Effector memory CD4-positive, alpha-beta T cell (primary cell): ENCODE measurements at places on chromosomes 16 and 17.

GRCh38 chr16:13926464-13926863 lies 6.5 kb downstream of the ERCC4 start:
- no peaks in the 10 kb centered on the region for H3K4me1 ChIP-seq
- no peak overlapping the region for H3K27ac ChIP-seq
- H3K27me3 ChIP-seq: no peaks in the 10 kb centered on the region
- DNase-seq: no peak

- no peaks in the 10 kb centered on the region for H3K4me1 ChIP-seq
- no peaks in the 10 kb centered on the region for H3K27me3 ChIP-seq
- H3K27ac ChIP-seq: no peak overlapping the region
- DNase-seq: no peak
- H3K4me3 ChIP-seq: no peak overlapping the region
Measured at GRCh38 chr17:11813871-11814270, 183.4 kb downstream of the ZNF18 start.

DNA sequence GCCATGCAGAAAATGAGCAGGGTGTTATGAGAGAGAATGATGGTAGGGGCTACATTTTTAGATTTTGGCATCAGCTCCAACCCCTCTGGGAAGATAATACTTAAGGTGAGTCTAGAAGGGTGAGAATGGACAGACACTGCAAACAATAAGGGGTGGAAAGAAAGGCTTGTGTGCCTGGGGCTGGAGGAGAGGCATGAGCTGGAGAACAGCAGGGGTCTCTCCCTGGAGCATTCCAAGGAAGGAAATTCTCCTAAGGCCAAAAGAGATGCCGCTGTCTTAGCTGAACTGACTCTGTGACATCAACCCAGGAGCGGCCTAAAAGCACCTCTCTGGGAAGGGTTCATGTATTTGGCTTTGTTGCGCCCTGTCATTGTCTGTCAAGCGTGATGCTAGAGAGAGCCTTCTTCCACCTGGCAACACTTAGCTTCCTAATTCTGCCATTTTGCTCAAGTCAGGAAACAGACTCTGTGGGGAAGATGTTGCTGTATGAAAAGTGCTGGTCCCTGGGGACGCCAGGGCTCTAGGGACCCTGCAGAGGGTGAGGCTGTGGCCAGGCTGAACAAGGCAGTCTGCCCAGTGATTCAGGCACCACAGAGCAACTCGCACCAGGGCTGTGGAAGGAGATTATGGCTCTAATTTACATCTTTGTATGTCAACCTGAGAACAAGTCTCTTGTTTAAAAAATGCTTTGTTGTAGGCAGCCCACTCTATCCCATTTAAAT lies 225.7 kb downstream of the CBLN1 start:
- H3K27me3 ChIP-seq: no peaks in the 10 kb centered on the region
- no peak overlapping the region for H3K27ac ChIP-seq
- no peaks in the 10 kb centered on the region for H3K36me3 ChIP-seq
- no peak overlapping the region for H3K4me3 ChIP-seq
- no peaks in the 10 kb centered on the region for H3K4me1 ChIP-seq

DNA sequence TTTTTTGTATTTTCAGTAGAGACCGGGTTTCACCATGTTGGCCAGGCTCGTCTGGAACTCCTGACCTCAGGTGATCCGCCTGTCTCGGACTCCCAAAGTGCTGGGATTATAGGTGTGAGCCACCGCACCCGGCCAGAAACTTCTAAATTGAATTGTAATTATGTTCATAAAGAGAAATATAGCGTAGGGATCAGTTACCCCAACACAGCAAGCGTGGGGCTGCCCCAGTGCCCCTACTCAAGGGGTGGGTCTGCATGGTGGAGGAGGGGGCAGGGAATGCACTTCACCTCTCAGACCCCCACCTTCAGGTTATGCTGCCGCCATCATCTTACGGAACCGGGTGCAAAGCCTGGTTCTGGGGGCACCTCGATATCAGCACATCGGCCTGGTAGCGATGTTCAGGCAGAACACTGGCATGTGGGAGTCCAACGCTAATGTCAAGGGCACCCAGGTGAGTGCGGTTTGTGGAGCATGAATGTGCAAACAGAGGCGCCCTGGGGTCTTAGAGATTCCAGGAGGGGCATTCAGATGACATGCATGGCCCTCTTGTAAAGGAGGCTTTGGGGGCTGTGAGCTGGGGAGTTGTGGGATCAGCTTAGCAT lies 18.0 kb downstream of the ITGAM start:
- no peak overlapping the region for H3K27ac ChIP-seq
- H3K27me3 ChIP-seq: no peaks in the 10 kb centered on the region
- no peak for DNase-seq
- H3K4me1 ChIP-seq: no peaks in the 10 kb centered on the region
- no peak overlapping the region for H3K4me3 ChIP-seq

- H3K4me3 ChIP-seq: no peak overlapping the region
- no peaks in the 10 kb centered on the region for H3K27me3 ChIP-seq
- no peak for DNase-seq
- no peak overlapping the region for H3K27ac ChIP-seq
- H3K4me1 ChIP-seq: no peaks in the 10 kb centered on the region
- no peaks in the 10 kb centered on the region for H3K36me3 ChIP-seq
Measured at GRCh38 chr17:34313164-34313563, 6.1 kb upstream of the CCL8 start.

GRCh38 chr17:32672711-32673110 lies 185.9 kb downstream of the CDK5R1 start:
- H3K36me3 ChIP-seq: no peaks in the 10 kb centered on the region
- H3K4me1 ChIP-seq: no peaks in the 10 kb centered on the region
- no peak overlapping the region for H3K27ac ChIP-seq

- no peak overlapping the region for H3K4me3 ChIP-seq
- H3K4me1 ChIP-seq: no peaks in the 10 kb centered on the region
- no peak overlapping the region for H3K27ac ChIP-seq
- H3K36me3 ChIP-seq: no peaks in the 10 kb centered on the region
- peaks cover 15% of the 10 kb centered on the region for H3K27me3 ChIP-seq
- no peak for DNase-seq
Measured at GRCh38 chr16:83953796-83954576, 946 bp downstream of the OSGIN1 start.

DNA sequence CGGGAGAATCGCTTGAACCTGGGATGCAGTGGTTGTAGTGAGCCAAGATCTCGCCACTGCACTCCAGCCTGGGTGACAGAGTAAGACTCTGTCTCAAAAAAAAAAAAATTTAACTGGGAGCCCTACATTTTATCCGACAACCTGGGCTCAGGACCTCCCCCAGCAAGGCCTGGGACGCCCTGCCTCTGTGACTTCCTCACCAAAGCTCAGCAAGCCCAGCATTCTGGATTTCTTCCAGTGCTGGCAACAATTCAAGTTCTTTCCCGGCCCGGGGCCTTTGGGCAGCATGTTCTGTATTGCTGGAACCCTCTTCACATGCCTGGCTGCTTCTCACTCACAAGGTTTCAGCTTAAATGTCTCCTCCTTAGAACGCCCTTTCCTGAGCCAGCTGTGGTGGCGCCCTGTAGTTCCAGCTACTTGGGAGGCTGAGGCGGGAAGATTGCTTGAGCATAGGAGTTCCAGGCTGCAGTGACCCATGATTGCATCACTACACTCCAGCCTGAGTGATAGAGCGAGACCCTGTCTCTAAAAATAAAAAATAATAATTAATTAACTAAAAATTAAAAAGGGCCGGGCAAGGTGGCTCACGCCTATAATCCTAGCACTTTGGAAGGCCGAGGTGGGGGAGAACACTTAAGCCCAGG lies 15.9 kb upstream of the MEIOB start:
- H3K36me3 ChIP-seq: no peaks in the 10 kb centered on the region
- H3K4me3 ChIP-seq: no peak overlapping the region
- no peaks in the 10 kb centered on the region for H3K4me1 ChIP-seq
- H3K27ac ChIP-seq: no peak overlapping the region
- no peak for DNase-seq

DNA sequence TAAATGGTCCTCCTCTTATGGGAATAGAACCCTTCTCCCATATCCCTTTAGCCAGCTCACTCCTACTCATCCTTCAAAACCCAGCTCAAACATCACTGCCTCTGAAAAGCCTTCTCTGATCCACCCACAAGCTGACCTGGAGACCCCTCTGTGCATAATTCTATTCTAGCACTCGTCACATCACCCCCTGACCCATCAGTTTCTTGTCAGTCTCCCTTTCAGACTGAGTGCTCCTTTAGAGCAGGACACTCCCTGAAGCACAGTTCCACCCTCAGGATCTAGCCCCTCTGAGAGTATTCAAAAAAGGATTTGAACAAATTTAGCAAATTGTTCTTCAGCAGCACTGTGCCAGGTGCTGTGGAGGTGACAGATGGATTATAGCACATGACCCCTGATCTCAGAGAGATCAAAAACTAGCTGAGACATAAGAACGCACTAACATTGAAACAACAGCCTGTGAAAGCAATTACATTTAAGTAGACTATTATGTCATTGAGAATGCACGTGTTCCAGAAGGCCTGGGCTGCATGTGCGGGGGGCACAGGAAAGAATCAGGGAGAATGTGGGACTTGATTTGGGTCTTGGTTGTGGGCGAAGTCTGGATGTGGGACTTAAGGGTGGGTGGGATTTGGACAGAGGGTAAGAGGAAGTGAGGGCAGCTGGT lies 43.5 kb downstream of the MRPS23 start:
- H3K4me1 ChIP-seq: no peaks in the 10 kb centered on the region
- no peaks in the 10 kb centered on the region for H3K36me3 ChIP-seq
- H3K4me3 ChIP-seq: no peak overlapping the region
- no peak overlapping the region for H3K27ac ChIP-seq

DNA sequence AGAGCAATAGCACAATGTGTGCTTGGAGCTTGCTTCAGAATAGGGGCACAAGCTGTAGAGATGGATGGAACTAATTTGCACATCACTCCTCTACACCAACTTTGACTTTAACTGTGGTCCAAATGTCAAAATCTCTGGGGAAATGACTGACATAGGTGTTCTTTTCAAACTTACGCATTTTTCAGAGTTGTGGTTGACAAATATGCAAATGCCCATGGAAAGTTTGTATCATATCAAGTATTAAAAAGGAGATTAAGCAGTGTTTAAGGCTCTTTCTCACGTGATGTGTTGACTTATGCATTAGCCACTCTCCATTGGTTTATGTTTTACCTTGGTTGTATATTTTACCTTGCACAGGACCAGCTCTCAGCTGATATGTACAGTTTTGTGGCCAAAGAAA lies 77.1 kb downstream of the ELAC2 start:
- no peak overlapping the region for H3K27ac ChIP-seq
- no peaks in the 10 kb centered on the region for H3K27me3 ChIP-seq
- no peak overlapping the region for H3K4me3 ChIP-seq
- DNase-seq: no peak
- no peaks in the 10 kb centered on the region for H3K36me3 ChIP-seq

- H3K36me3 ChIP-seq: no peaks in the 10 kb centered on the region
- H3K4me1 ChIP-seq: no peaks in the 10 kb centered on the region
- no peak overlapping the region for H3K27ac ChIP-seq
- H3K4me3 ChIP-seq: no peak overlapping the region
- DNase-seq: no peak
- H3K27me3 ChIP-seq: no peaks in the 10 kb centered on the region
Measured at GRCh38 chr16:62665269-62665668, 629.0 kb upstream of the CDH8 start.

- H3K27me3 ChIP-seq: no peaks in the 10 kb centered on the region
- H3K4me1 ChIP-seq: no peaks in the 10 kb centered on the region
- no peak overlapping the region for H3K4me3 ChIP-seq
- H3K27ac ChIP-seq: no peak overlapping the region
- DNase-seq: no peak
Measured at GRCh38 chr16:69925311-69925710, 25.8 kb upstream of the CLEC18A start.

DNA sequence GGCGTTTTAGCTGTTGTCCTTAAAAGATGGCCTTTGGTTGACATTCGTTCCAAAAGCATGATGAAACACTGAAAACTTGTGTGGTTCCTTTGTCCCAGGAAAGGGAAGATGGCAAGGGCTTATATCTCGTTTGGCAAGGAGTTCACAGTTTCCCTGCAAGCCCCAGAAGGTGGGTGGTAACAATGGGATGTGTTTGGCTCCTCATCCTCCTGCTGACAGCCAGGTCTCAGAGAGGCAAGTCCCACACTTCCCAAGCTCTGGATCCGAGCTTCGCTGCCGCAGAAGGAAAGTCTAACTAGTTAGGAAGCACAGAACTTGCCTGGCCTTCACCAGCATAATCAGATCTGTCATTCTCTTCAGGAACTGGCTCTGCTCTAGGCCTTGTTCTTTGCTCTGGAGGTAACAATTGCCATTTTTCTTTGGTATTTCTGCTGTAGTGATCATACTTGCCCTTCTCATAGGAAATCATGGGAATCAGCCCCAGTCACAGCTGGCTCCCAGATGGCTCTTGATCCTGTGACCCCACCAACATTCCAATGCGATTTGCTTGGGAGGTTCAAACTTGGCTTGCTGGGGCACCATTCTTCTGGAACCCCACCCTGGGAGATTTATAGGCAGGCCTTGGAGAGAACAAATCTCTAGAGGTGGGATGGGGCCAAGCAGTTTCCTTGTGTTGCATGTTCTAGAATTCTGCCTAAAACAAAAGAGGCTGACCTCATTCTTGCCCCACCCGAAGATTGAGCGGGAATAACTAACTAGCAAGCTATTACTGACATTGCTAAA lies 17.9 kb downstream of the KPNA2 start:
- H3K4me1 ChIP-seq: no peaks in the 10 kb centered on the region
- no peak overlapping the region for H3K27ac ChIP-seq
- no peak for DNase-seq
- no peak overlapping the region for H3K4me3 ChIP-seq
- H3K36me3 ChIP-seq: no peaks in the 10 kb centered on the region

DNA sequence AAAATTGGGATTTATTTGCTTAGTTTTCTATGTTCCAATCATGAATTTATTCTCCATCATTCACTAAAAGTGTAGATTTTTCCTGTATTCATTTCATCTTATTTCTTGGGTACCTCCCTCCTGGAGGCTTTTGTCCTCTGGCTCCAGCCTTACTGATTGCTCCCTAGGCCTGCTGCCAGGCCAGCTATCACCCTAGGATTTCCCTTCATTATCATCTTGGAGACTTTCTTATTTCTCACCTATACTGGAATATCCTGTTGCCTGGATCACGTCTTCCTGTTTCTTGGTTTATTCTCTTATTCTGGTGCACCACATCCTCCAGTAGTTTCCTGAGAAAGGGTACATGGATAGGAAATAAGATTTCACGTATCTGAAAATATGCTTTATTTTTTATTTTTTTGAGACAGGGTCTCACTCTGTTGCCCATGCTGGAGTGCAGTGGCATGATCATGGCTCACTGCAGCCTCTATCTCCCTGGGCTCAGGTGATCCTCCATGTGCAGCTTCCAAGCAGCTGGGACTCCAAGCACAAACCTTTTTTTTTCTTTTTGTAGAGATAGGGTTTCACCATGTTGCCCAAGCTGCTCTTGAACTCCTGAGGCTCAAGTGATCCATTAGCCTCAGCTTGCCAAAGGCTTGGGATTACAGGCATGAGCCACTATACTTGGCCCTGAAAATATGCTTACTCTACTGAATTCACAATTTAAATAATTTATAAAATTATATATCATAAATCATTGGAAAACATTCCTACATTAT lies 13.3 kb upstream of the KPNB1 start:
- DNase-seq: no peak
- H3K27me3 ChIP-seq: no peaks in the 10 kb centered on the region
- H3K36me3 ChIP-seq: no peaks in the 10 kb centered on the region
- H3K4me1 ChIP-seq: peaks cover 4% of the 10 kb centered on the region
